Stimulated activated CD4-positive, alpha-beta T cell treated with anti-CD3 and anti-CD28 coated beads, TNF-alpha, amount 100 ng/mL, for 4 hours (primary cell): ENCODE measurements at places on chromosomes 12 and 14.
A peak's percentile ranks its signal among the peaks of the same experiment; 100 is the strongest.

DNA sequence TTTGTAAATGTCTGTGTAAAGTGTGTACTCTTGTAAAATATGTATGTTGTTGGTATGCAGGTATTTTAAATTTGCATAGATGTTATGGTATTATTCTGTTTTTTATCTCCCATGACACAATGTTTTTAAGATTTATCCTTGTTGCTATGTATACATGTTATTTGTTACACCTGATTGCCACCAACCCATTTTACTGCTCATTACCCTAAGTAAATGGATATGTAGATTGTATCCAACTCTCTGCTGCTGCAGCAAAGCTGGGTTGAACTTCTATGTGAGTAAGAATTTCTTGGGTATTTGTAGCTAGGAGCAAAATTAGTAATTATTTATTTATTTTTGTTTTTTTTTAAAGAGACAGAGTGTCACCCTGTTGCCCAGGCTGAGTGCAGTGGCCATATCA is 6.2 kb downstream of the APAF1 start:
- DNase-seq, result no peak

- no peak for DNase-seq
These were observed 56.7 kb downstream of the LRRIQ1 start for GRCh38 chr12:85092814-85093370.

DNA sequence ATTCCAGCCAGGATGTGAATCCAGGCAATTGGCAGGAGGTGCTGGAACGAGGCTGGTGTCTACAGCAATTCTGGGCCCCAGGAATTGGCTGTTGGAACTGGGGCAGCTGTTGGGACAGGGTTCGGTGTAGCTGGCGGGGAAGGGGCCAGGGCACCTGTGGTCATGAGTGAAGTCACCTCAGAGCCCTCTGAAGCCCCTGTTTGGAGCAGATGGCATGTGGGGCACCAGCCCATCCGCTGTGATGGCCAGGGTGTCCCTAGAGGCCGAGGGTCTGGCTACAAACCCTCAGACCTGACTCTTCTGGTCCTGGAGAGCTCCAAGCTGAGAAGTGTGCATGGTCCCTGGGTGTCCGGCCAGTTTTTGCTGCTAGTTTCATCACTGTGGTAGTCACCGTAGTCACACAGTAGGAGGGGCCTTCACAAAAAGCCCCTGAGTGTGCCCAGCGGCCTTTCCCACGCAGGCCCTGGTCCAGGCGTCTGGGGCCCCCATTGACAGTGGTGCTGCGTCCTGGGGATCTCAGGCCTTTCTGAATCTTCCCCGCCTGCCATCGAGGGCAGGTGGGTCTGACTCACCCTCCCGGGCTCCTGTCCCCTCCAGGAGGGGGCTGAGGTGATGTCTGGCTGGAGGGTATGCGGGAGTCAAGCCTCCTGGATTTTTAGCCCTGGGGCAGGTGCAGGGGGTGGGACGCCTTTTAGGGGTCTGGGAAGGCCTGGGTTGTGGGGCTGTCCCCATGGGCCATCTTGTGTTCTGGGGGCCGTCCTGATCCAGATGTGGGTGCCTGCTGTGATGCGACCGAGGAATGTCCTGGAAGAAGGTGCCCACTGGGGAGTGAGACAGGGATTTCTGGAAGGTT is 368.0 kb downstream of the TMEM121 start:
- DNase-seq, result no peak

DNA sequence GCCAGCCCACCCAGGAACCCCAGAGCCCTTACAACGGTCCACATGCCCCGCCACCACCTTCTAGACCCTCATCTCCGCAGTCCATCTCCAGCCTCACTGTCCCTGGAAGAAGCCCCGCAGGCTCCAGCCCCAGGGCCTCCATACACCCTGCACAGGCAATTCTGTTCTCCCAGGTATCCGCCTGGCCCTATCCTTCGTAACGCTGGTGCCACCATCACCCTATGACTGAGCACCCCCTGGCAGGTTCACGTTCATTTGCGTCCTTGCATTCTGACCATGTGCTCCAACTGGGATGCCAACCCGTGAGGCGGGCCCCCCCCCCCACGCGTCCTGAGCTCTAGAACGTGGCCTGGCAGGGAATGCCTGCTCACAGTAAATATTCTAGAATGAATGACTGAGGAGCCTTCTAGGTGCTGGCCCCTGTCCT is 675 bp upstream of the SCARB1 start:
- DNase-seq, result no peak

GRCh38 chr14:102819176-102819628 is 42.0 kb downstream of the TRAF3 start:
- DNase-seq, result peak; percentile 26

DNA sequence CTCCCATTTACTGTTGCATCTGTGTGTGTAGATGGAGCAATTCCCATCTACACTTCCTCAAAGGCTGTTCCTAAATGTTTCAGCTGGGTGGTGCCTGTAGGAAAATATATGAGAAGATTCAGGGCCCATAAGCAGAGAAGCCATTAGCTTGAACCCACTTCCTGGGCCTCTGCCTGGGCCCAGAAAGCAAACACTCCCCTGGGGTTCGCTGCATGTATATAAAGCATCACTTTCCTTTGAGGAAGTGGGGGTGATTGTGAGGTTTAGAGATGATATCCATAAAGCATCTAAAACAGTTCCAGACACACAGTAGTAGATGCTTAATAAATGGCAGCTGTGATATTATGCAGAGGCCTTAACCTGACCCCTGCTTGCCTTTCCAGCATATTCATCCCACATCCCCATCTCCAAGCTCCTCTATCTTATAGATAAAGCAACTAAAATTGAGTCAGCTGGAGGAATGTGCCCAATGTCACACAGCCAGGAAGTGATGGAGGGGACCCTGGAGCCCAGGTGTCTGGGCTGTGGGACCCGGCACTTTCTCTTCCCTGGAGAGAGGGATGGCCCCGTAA is 280.0 kb upstream of the CRY1 start:
- DNase-seq, result no peak

GRCh38 chr14:101480747-101481530 is 80.4 kb upstream of the DIO3 start:
- DNase-seq, result no peak

DNA sequence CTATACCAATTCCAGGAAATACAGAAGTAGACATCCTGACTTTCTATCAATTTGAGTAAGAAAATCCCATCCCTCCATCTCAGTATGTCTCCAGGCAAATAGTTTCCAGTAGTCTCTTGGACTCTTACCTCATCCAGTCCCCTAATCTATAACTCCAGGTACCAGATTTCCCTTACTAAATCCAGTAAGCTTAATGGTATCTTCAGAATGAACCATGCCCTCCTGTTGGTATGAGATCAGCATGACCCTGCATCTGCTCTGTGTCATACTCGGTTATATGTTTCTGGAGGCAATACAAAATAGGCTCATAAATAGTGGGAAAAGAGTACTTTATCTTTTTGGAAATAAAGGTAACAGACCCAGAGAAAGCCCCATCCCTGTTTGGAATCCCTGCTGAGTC is 18.4 kb downstream of the PIGH start:
- no peak for DNase-seq
